Upper lobe of right lung (tissue), 1 donor: ENCODE measurements at places on chromosomes 7 and 10. TPM values are rescaled to one million over a fixed set of nuclear protein-coding genes. Genes with fewer than 3 reads are reported as not detected.

The ADAM22 gene
- total RNA-seq, result 4.3 TPM

The GDF2 gene
- not detected for total RNA-seq

The IGFBP3 gene
- total RNA-seq, result 87.0 TPM

The LRRC4 gene
- total RNA-seq, result 6.4 TPM

The GRM3 gene
- not detected for total RNA-seq

The UCMA gene
- total RNA-seq, result not detected

The SPDYE2B gene
- total RNA-seq, result not detected

The SCIN gene
- total RNA-seq, result 14.3 TPM

The CYREN gene
- total RNA-seq, result 39.3 TPM

The OR2A12 gene
- not detected for total RNA-seq

The GJD4 gene
- total RNA-seq, result not detected

The AKR1D1 gene
- total RNA-seq, result not detected

The PTPRN2 gene
- total RNA-seq, result 4.9 TPM

The ZSCAN21 gene
- total RNA-seq, result 10.0 TPM

The FAM25A gene
- not detected for total RNA-seq

The ARPC1B gene
- total RNA-seq, result 219 TPM

The NPY4R gene
- not detected for total RNA-seq

The RNF148 gene
- total RNA-seq, result 1.9 TPM

The LRIT1 gene
- total RNA-seq, result not detected

The CFAP46 gene
- 0.52 TPM for total RNA-seq

The SLC16A12 gene
- 1.9 TPM for total RNA-seq
